ENCODE measurements at places on chromosomes 3 and 15.

DNA sequence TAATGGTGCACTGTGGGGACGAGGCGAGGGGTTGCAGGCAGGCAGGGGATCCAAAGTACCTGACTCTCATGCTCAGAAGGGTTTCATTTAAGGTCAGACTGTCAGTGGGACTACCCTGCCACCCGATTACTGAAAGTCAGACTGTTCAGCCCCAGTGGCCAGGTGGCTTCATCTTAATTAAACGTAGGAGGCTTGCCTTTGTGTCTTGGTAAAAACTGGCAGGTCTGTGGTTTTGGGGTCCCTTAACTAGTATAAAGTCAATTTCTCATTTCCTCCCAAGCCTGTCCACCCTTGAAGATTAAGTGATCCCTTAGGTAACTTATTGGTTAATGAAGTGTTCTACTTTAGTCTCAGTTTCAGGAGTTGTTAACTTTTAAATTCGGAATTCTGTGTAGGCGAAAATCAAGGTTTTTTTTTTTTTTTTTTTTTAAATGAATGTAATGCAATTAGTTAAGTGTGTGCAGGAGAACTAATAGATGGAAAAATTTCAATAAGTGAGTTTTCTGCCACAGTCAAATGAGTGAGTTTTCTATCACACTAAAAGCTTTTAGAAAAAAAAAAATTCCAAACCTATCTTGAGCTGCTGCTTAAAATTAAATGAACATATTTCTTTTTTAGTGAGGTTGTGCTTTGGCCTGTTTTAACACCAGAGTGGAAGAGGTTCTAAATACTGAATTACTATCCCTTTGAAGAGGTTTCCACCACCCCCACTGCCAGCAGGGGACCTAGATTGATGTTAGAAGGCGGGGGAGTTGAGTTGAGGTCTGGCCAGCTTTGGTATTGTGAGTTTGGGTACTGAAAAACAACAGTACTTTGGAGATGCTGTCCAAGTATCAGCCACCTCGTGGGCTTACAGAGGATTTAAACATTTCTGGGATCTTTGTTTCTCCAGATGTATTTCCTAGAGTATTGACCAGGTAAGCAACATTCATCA is 15.2 kb downstream of the ITPR1 start:
- peak; percentile 41 for DNase-seq

DNA sequence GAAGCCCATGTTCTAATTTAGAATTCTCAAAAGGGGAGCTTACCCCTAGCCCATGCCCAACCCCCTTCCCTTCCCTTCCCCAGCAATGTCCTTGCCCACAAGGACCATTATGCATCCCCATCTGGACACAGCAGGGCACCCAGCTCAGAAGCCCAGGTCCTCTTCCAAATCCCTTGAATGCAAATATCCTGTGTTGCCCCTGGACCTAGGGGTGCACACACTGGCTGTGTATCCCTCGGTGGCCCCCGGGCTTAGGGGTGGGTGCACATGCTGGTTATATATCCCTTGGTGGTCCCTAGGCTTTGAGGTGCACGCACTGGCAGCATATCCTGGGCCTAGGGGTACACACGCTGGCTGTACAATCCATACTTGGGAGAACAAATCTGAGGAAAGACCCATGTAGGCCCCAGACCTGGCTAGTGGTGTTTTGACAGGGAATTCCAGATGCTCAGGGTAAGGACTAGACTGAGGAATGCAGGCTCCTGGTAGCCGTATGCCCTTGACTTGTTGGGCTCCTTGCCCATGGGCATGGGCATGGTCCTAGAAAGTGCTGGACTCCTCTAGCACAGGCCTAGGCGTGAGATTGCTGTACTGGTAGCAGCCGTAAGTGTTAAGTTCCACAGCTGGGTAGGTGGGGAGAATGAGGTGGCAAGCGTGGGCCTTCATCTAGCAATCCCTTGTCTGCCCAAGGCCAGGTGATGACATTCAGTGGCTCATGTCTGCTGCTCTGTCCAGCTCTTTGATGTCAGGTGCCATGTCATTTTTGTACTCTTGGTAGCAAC is 222.4 kb downstream of the OPA1 start:
- no peak for DNase-seq

DNA sequence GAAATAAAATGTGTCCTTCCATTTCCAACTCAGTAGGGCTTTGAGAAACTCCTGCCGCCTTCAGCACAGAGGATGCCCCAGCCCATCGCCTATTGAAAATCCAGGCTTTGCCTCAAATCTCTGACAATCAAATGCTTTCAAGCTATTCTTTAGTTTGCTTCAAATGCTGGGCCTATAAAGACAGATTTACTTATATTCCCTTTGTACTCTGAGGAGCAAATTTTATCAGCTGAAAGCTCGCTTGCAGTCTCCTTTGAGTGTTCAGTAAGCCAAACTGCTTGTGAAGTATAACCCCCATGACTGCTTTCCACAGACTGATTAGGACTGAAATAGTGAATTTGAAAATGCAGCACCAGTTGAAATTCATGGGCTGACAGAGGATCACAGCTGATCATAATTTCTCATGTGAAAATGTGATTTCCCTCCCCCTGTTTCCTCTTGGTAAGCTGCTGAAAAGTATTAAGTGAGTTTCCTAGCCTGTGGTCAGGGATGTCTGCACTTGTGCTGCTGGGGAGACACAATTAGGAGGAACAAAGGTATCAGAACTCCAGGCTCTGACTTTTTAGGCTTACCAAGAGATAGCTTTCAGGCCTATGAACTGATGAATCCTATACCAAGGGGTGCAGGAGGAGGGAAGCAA is 563.4 kb upstream of the TGFBR2 start:
- DNase-seq, result no peak

- no peak for DNase-seq
Measured at GRCh38 chr3:77837456-77838025, 797.6 kb downstream of the ROBO2 start.

GRCh38 chr3:136651581-136651980 is 100.6 kb downstream of the STAG1 start:
- no peak for DNase-seq

DNA sequence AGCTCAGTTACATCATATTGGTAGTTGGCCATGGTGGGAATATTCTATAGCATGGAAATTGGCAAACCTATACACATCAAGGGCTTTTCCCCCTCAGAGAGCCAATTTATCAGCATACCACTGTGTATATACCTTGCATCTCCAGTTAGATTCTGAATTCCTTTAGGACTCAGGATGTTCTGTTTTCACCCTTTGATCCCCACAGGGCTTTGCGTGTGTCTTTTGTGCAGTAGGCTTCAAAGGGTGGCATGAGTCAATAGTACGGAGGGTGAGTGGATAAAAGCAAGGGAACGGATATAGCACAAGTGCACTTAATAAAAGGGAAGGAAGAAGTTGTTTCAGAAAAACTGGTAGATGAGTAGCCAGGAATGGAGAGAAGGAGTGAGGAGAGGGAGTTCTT is 99.2 kb upstream of the RGMA start:
- DNase-seq, result no peak

DNA sequence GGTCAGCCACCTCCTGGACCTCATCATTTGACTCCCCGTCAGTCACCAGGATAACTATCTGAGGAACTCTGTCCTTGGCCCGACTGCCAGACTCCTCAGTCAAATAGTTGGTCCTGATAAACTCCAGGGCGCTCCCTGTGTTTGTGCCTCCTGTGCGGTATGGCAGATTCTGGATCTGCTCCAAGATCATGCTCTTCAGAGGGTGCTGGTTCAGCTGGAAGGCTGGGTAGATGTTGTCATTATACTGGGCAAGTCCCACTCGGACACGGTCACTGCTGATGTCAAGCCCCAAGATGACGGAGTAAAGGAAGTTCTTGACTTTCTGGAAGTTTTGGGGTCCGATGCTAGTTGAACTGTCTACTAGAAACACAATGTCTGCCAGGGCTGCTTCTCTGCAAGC is 31.1 kb upstream of the CAPN7 start:
- no peak for DNase-seq

GRCh38 chr15:85792912-85793590 is 1.7 kb downstream of the KLHL25 start:
- DNase-seq, result no peak

- no peak for DNase-seq
Measured at GRCh38 chr3:61645148-61645547, 83.8 kb downstream of the PTPRG start.

GRCh38 chr15:73368301-73369136 is at the start of gene HCN4:
Gene HCN4 (minus strand): TSS chr15:73368958. CDS start chr15:73368270, 688 bp downstream.
- DNase-seq, result peak; percentile 44

- peak; percentile 56 for DNase-seq
Measured at GRCh38 chr15:63915209-63915872, 81.6 kb upstream of the HERC1 start.

GRCh38 chr3:47856669-47857068 is 53.7 kb downstream of the DHX30 start:
- DNase-seq, result no peak

DNA sequence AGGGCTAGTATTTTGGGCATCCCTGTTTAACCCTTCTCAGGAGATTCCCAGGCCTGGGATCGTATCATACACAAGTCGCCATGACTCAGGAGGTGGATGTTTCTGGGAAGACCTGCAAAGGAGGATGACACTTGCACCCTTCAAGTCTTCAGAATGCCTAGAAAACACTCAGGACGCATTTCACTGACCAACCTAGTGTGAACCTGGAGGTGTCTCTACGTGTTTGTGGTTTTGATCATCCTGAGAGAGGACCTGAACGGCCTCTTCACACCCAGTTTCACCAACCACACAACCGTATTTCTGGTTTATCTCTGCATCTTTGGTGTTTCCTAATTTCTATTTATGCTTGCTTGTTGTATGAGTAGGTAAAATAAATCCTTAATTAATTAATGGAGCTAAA is 2.8 kb upstream of the CLDND1 start:
- peak; percentile 36 for DNase-seq

DNA sequence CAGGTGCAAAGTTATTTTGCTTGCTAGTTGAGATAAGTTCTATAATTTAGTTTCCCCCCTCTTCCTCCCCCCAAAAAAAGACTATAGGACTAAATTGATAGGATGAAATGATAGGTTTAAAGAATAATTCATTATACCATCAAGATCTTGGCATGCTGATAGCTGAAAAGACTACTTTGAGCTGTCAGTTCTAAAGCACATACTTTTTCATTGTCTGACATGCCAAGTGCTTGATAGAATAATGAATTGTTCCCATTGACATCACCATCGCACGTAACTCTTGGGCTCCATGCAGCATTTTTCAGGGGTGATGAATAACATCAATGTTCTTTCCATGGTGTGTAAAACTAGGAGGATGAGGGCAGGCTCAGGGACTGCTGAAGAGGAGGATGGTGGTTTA is 32.3 kb upstream of the TAFA4 start:
- DNase-seq, result no peak

- peak; percentile 56 for DNase-seq
Measured at GRCh38 chr15:78170848-78171773, 21.9 kb downstream of the IDH3A start.

DNA sequence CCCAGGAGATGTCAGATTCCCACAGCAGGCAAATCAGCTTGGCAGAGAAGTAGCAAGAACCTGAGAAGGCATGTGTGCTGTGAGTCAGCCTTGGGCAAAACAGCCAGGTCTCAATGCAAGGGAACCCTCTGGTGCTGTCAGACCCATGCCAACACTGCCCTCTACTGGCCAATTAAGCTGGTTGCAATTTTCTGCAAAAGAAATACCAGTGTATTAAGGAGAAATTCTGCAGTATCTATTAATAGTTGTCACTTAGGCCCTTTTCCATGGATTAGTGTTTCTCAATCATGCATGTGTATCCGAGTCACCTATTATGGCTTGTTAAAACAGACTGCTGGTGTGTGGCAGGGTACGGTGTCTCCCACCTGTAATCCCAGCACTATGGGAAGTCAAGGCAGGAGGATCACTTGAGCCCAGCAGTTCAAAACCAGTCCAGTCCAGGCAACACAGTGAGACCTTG is 26.2 kb downstream of the MAP4 start:
- peak; percentile 64 for DNase-seq

DNA sequence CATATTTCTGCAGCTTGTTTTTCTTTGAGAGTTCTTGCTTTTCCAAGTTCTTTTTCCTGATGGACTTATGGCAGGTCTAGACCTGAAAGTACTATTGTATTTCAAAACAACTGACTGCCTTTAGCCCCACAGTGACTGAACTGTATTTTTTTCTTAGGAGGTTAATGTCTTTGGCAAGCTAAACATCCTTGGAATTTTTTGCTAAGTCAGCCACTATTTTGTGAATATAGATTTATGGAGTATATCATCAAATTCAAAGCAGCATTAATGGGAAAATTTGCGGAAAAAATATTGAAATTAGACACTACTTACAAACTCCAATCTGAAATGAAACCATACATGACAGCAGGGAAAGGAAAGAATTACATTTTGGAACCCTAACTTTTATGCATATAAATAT is 8.6 kb downstream of the PIK3CA start:
- no peak for DNase-seq
